HFFc6 (cell line): ENCODE measurements at places on chromosomes 13 and 19. TPM values are rescaled to one million over a fixed set of nuclear protein-coding genes. Genes with fewer than 3 reads are reported as not detected.

The ZNF471 gene
- total RNA-seq = 1.7 to 2.0 TPM (median 1.9 TPM) in 3 replicates

The PEAK3 gene
- total RNA-seq = 0.13 and 0.28 TPM in 2 replicates

DNA sequence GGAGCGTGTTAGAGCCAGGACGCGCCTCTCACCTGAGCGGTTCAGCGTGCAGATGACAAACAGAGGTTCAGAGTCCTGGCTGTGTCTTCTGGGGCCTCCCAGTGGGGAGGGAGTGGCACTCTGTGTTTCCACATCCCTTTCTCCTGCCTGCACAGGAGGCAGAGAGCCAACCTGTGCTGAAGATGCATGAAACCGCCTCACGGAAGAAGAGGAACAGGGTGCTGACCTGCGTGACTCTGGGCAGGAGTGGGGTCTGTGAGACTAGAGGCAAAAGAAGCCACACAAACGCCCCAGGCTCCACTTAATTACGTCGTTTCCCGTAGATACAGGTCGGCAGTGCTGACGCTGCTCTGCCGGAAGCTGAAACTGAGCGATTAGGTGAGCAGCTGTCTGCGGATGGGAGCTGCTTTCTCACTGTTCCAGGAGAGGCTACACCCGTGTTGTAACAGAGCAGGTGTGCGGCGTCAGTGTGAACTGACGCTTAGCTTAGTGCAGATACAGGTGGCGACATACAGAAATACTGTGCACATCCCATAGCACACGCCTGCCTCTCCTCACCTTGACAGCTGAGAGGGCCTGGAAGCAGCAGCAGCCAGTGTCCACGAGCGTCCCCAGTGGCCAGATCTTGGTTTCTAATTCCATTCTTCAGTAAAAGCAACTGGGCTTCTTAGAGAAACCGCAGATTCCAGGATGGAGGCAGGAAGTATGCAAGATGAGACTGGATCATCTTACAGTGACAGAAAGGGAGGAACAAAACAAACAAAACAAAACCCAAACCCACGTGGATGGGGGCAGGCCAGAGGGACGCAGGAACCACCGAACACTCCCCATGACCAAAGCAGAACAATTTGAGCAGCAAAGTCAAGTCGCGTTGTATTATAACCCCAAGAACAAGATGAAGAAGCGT is 37.7 kb upstream of the MCF2L start:
- no peak for DNase-seq

GRCh38 chr13:33710924-33711323 is 107.0 kb upstream of the RFC3 start:
- DNase-seq = no peak

The ANGPTL4 gene
- 1.9 to 9.8 TPM (median 4.5 TPM) in 3 replicates for total RNA-seq

GRCh38 chr13:70370924-70371323 is 262.7 kb upstream of the KLHL1 start:
- no peak for DNase-seq

DNA sequence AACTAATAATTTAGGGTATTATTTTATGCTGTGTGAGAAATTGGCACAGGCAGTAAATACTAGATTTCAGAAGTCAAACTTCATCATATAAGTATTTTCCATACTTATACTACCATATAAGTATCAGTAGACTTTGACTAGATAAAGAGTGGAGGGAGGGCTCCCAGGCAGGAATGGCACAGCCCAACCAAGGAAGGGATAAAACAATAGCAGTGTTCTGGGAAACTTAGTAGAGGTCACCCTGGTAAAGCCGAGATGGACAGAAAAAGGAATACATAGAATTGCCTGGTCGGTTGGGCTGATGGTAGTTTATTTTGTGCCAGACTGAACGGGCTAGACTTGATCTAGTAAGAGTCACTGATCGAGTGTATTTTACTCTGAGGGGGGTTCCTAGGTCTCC is 19.6 kb upstream of the KCTD4 start:
- no peak for DNase-seq

DNA sequence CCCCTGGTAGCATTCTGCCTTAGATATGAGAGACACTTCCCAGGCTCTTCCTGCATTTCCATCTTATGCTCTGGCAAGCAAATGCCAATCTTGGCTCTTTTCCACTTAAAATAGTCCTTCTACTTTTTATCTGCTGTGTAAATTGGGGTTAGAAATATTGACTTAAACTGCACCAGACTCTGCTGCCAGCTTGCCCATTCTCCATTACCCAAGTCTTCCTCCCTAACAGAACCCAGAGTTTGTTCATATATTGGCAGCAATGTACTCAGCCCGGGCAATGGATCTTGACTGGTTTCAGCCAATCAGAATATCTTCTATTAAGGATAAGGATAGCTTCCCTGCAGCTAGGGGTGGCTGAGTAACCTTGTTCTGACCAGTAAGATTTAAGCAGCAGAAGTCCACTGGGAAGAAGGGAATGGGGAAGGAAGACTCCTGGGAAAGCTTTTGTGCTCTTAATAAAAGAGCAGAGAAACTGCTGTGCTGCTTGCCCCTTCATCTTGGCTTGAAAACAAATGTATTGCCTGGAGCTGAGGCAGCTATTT is 177.1 kb downstream of the KCNRG start:
- DNase-seq = no peak

DNA sequence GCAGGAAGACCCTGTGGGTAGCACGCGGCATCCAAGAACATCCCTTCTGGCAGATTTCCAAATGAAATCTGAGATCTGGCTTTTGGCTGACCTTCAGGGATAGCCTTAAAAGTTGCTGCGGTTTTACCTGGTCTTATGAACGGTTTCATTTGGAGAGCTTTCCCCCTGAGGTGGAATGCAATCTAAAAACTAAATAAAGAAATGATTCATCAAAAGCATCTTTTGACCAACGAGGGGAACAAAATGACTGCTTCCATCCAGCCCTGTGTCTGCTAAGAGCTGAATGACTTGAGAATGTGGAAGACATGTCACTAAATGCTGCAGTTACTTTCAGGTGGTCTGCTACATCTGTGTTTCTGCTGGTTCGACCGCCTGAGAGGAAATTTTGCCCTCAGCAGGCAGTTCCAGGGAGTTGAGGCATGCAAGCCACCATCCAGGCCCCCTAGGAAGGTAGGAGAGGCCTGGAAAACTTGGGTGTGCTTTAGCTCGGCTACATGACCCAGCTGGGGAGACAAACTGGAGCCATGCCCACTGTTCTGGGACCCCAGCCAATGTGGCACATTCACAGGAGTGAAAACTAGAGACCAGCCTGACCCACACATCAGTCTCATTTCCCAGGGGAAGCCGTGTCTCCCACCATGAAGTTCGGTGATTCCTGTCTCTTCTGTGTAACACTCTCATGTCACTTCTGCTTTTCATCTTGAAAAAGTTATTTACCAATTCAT is 175.1 kb upstream of the KL start:
- no peak for DNase-seq

The GNA15 gene
- not detected in 3 replicates for total RNA-seq

DNA sequence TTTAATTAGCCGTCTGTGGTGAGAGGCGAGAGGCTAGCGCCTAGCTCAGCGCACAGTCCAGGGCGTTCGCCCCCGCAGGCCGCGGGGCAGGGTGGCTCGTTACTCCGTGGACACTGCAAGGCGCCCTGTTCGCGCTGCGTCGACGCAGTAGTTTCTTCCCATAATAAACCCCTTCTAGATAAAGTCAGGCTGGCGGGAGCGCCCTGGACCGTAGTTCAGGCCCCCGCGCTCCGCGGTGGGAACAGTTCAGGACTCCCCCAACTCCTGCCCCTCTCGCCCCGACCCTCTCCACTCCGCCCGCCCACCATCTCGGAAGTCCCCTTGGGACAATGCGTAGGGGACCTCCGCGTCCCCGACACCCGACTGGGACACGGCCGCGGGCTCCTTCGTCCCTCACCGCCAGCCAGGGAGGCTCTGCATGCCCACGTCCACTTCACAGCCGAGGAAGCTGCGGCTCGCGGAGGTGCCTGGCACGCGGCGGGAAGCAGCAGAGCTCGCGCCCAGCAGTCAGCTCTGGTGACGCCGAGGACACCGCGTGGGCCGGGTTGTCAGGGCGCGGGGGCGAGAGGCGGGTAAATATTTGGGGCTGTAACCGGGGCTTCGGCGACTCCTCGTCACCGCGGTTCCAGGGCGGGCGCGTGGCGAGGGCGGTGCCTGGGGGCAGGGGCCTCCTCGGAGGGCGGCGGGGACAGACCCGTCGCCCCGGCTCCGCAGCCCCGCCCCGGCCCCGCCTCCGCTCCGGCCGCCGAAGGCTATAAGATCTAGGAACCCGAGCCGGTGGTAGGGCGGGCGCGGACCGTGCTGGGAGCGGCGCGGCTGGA is at the start of gene RGCC:
Gene RGCC, plus strand, starts transcription at position 783 of the 821 bp plus-strand sequence. CDS start 158 bp downstream, outside the sequence.
- DNase-seq = peak; percentile 39

The POLD1 gene
- 19.2 to 39.9 TPM (median 37.8 TPM) in 3 replicates for total RNA-seq

GRCh38 chr19:20928371-20928770 is 5.3 kb downstream of the ZNF85 start:
- DNase-seq = peak; percentile 65

- DNase-seq = no peak
These were observed 10.1 kb downstream of the YJU2 start for GRCh38 chr19:4257025-4257424.

DNA sequence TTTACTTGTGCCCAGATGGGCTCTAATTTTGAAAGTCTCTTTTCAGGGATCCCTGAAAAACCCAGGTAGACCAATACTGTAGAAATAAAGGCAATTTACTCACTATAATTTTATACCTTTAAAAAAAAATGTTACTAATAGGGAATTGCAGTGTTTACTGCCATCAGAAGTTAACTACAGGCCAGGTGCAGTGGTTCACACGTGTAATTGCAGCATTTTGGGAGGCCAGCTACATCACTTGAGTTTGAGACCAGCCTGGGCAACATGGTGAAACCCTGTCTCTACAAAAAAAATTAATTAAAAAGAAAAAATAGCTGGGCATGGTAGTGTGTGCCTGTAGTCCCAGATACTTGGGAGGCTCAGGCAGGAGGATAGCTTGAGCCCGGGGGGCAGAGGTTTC is 10.2 kb downstream of the USP12 start:
- DNase-seq = no peak

DNA sequence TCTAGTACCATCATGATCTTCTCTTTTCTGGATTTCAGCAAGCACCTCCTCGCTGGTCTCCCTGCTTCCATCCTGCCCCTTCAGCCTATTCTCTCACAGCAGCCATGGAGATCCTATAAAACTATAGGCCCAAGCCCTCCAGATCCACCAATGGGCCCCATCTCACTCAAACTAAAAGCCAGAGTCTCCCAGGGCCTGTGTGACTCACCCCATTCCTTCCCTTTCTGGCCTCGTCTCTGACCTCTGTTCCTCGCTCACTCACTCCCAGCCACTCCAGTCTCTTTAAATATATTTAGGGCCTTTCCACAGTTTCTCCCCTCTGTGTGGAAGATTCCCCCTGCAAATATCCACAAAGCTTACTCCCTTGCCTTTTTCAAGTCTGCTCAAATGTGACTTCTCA is 89.7 kb downstream of the HSPH1 start:
- peak; percentile 17 for DNase-seq

GRCh38 chr19:52527956-52528351 is 486 bp downstream of the ZNF808 start:
- DNase-seq = no peak

DNA sequence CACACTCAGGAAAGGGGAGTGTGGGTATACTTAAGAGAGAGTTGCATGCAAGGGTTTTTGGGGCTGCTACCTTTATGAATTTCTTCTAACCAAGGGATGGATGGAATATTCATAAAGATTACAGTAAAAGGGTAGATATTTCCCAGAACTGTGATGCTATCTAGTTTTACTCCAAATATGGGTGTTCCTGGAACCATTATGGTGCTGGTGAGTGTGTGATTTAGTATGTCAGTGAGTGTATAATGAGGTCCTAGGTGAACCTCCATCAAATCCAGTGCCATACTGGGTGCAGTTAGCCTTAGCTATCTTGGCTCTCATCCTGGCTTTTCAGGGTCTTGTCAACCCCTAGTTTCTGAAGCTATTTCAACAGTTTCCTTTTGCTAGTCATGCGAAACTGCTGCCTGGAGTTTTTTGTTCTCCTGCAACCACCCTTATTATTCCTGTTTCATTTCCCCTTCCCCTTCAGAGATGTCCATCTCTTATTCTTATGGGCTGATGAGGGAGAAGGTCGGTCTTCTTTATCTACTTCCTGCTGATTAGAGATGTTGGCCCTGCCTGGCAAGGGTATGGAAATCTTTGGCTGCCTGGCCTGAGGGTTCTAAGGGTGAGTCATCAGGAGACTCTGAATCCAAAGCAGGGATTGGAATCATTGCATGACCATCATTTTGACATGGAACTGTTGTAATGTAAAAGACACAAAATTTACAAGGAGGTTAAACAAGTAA is 202.3 kb downstream of the NBEA start:
- peak; percentile 15 for DNase-seq

The F2RL3 gene
- not detected in 3 replicates for total RNA-seq

The CEACAM7 gene
- total RNA-seq = not detected in 3 replicates

GRCh38 chr13:66402546-66402945 is 827.6 kb downstream of the PCDH9 start:
- DNase-seq = no peak

DNA sequence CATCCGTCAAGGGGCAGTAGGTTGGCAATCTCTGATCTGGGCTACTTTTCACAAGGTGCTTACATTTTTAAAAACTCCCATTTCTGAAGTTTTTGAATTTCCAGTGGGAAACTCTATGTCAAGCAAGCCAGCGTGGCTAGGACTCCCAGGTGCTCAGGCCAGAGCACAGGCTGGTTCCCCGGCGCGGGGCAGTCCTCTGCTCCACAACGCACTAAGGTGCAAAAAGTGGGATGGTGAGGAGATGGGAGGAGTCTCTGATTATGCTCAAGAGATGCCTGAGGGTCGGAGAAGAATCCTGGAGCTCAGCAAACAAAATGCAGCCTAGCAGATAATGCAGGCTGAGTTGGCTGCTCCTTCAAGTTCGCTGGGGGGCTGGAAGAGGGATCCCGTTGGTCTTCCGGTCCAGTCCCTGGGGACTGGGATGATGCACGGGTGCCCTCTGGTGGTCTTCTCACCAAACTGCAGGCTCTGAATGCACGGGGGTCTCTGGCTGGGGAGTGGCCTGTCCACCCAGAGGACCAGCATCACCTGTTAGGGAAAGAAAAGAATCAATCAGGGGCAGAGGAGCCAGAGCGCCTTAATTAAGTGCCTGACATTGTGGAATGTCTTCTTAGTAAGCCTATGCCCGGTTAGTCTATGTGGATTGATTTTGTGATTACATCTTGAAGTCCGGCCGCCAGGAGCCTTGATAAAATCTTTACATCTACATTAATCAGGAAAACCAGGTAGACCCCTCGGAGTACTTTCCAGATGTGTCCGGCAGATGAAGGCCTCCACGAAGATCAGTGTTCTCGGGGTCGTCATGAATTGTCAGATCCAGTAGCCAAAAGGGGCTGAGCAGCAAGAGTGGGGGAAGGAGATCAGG is 244.4 kb upstream of the MAB21L1 start:
- DNase-seq = peak; percentile 36

DNA sequence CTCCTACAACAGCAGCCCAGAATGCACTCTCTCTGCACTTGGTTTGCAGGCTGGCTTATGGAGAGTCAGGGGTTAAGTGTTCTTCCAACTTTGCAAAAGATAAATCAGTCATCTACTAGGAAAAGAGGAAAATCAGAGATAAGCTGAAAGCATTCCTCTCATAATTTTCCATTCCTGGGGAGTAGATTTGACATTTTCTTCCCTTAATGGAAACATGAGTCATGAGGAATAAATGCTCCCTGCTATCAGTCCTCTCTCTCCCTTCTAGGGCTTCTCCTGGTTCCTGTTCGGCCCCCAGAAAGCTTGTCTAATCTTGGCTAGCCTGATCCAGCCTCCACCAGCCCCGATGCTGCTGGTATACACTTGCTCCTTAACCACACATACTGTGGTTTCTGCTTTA is 28.4 kb upstream of the ENOX1 start:
- peak; percentile 77 for DNase-seq

The GPR12 gene
- total RNA-seq = not detected in 3 replicates

The CEACAM18 gene
- not detected in 3 replicates for total RNA-seq
